ENCODE measurements at places on chromosomes 3 and 15. TPM values are rescaled to one million over a fixed set of nuclear protein-coding genes. Genes with fewer than 3 reads are reported as not detected.

- peaks cover 4% of the 10 kb centered on the region for H3K4me1 ChIP-seq
- H3K36me3 ChIP-seq: no peaks in the 10 kb centered on the region
- no peaks in the 10 kb centered on the region for H3K27me3 ChIP-seq
- no peak for DNase-seq
- H3K27ac ChIP-seq: no peak overlapping the region
Measured at GRCh38 chr3:157810924-157811718, 295.1 kb downstream of the SHOX2 start.

GRCh38 chr3:34419801-34420200 is 621.4 kb downstream of the PDCD6IP start:
- no peaks in the 10 kb centered on the region for H3K27me3 ChIP-seq
- H3K36me3 ChIP-seq: no peaks in the 10 kb centered on the region
- H3K4me3 ChIP-seq: no peak overlapping the region
- DNase-seq: peak; percentile 14
- H3K4me1 ChIP-seq: no peaks in the 10 kb centered on the region

The CACNA2D3 gene
- total RNA-seq: 1.4 TPM

The PARP15 gene
- total RNA-seq: 3.2 TPM

DNA sequence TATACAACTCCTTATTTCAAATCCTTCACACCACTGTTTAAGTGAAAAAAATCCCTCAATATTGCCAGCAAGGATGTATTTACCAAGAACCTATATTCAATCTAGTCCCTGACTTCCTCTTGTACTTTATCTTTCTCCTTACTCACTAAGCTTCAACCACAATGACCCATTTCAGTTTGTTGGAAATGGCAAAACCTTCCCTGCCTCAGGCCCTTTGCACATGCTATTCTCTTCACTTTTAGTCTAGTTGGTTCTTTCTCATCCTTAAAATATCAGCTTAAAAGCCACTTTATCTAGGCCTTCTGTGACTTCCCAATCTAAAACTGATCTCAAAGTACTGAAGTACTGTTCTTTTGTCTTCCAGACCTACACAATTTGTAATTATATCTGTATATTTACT is 81.3 kb upstream of the ACTC1 start:
- H3K27me3 ChIP-seq: no peaks in the 10 kb centered on the region
- H3K4me1 ChIP-seq: no peaks in the 10 kb centered on the region
- DNase-seq: no peak
- peaks cover 22% of the 10 kb centered on the region for H3K36me3 ChIP-seq
- H3K4me3 ChIP-seq: no peak overlapping the region

GRCh38 chr3:122427857-122428471 is 12.1 kb upstream of the WDR5B start:
- no peaks in the 10 kb centered on the region for H3K27me3 ChIP-seq
- DNase-seq: no peak
- peaks cover 32% of the 10 kb centered on the region for H3K36me3 ChIP-seq
- H3K27ac ChIP-seq: no peak overlapping the region
- no peak overlapping the region for H3K4me3 ChIP-seq
- no peaks in the 10 kb centered on the region for H3K4me1 ChIP-seq

DNA sequence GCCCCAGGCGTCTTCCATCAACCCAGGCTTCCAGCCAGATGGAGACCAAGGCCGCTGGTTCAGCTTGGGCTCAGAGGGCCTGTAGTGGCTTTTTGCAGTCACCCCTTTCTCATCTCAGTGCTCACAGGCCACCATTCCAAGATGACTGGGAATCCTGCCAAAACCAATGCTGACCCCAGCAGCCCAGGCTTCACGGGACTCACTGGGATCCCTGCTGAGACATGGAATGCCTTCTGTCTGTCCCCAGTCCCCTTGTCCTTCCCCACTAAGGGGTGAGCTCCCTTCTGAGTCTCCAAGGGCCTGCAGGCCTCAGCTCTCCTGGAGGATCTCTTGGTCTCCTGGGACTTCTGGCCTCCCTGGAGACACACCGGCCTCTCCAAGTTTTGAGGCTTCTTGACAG is 77.4 kb upstream of the SEC13 start:
- H3K4me1 ChIP-seq: no peaks in the 10 kb centered on the region
- peaks cover 2% of the 10 kb centered on the region for H3K27me3 ChIP-seq
- no peak overlapping the region for H3K27ac ChIP-seq
- no peaks in the 10 kb centered on the region for H3K36me3 ChIP-seq
- DNase-seq: peak; percentile 13

GRCh38 chr3:156718622-156719306 is 44.4 kb downstream of the TIPARP start:
- no peak overlapping the region for H3K4me3 ChIP-seq
- no peaks in the 10 kb centered on the region for H3K4me1 ChIP-seq
- no peak for DNase-seq
- no peak overlapping the region for H3K27ac ChIP-seq
- H3K36me3 ChIP-seq: no peaks in the 10 kb centered on the region

DNA sequence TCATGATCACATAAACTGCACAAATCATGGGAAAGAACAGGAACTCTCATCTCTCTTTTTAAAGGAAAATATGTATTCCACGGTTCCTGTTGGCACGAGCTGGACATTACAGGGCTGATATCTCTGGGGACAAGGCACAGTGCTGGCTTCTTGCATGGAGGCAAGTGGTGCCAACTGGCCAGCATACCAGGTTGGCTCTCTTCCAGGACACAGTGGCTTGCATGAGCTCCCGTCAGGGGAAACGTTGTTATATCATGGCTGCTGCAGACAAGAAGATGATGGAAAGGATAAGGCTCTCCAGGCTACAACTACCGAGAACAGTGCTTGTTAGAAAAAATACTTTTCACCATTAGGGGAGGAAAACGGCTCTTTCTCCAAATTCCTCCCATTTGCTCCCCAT is 283.9 kb downstream of the RORA start:
- no peak overlapping the region for H3K4me3 ChIP-seq
- H3K36me3 ChIP-seq: no peaks in the 10 kb centered on the region
- peak; percentile 68 for DNase-seq

DNA sequence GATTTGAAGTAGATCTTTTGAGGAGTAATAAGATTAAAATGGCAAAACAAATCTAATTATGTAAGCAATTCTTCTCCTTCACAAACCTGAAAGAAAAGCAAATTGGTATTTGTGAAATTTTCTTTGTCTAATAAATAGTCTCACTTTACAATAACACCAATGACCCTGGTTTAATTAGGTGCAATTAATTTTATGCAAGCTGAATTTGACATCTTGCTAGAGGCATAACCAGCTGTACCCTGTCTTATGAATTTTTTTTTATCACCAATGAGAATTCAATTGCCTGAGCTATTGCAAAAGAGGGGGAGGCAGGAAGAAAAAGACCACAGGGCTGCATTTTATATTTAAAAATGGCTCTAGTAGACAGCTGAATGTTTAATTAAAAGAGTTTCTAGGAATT is 113.5 kb upstream of the IL12A start:
- H3K4me3 ChIP-seq: no peak overlapping the region
- peaks cover 2% of the 10 kb centered on the region for H3K36me3 ChIP-seq
- H3K27ac ChIP-seq: no peak overlapping the region
- H3K27me3 ChIP-seq: no peaks in the 10 kb centered on the region
- no peaks in the 10 kb centered on the region for H3K4me1 ChIP-seq

The CORO2B gene
- 2.9 TPM for total RNA-seq

DNA sequence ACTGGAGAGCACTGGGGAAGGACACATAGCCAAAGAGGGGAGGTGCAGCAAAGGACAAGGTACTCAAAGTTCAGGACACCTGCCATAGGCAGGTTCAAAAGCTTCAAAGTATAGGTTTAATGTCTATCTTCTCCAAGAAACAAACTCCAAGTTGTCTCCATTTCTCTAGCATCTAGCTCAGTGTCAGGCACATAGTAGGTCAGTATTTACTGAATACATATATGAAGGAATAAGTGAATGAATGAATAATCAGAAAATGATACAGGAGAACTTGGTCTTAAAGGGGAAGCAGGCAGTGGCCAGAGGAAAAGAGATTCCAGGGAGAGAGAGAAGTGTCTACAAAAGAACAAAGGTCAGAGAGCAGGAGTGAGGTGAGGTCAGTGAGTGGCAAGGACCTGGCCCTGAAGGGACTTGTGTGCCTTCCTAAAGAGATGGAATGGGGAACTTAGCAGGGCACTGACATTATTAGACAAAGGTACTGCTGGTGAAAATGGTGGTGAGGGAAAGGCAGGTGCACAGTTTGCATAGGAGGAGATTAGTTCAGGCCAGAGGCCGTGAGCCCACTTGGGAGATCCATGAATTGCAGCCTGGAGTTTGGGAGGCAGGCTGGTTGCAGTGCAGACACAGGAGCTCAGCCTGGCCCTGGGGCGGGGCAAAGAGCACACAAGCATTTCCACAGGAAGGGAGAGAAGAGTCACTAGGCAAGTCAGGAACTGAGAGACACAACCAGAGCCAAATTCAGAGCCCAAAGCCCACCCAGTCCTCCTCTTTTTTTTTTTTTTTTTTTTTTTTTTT is 21.4 kb downstream of the TBC1D2B start:
- peak overlapping the region; percentile 78 for H3K27ac ChIP-seq
- no peaks in the 10 kb centered on the region for H3K27me3 ChIP-seq
- peak; percentile 53 for DNase-seq
- H3K4me1 ChIP-seq: peaks cover 56% of the 10 kb centered on the region

The TM4SF4 gene
- total RNA-seq: 0.09 TPM

DNA sequence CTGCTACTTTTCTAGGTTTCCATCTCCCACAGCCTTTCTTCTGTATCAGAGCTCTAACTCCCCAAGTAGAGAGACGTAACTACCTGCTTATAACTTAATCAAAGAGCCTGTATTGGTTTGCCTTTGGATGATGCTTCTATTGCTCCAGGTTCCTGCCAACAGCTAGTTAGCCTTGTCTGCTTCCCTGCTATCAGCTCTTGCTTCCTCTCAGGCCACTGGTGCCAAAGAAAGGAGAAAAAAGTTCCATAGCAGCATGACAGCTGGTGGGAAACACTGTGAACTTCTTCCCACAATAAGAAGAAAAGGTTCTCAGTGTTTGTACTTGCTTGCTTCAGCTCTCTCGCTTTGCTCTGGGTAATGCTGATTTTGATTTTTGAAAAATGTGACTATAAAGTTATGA is 206.6 kb downstream of the GBE1 start:
- no peak overlapping the region for H3K4me3 ChIP-seq
- H3K27me3 ChIP-seq: no peaks in the 10 kb centered on the region
- peaks cover 3% of the 10 kb centered on the region for H3K4me1 ChIP-seq
- H3K36me3 ChIP-seq: no peaks in the 10 kb centered on the region
- H3K27ac ChIP-seq: no peak overlapping the region

GRCh38 chr15:89851673-89852341 is 37.2 kb upstream of the ANPEP start:
- peaks cover 31% of the 10 kb centered on the region for H3K36me3 ChIP-seq
- DNase-seq: no peak
- H3K4me3 ChIP-seq: no peak overlapping the region

DNA sequence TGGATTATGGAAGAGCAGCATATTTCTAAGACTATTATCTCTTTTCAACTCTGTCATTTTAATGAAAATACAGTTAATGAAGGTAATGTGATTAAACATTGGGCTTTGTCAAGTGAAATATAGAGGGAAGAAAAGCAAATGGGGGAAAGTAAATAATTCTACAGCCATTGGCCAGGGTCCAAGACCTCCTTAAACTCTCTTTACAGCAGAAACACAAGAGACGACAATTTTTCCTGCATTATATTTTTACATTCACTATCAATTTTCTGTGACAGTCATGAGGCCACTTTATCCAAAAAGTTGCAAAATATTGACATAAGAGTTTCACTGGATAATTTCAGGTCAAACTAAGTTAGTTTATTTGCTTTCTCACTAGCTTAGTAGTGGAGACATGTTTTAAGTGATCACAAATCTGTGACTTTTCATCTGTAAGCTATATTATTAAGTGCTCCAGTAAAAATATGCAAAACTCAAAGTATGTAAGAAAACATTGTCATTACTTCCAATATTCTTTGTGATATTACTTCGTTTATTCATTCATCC is 385.9 kb upstream of the DPH6 start:
- no peak overlapping the region for H3K27ac ChIP-seq
- no peak overlapping the region for H3K4me3 ChIP-seq
- H3K36me3 ChIP-seq: no peaks in the 10 kb centered on the region
- H3K4me1 ChIP-seq: no peaks in the 10 kb centered on the region
- no peaks in the 10 kb centered on the region for H3K27me3 ChIP-seq
- DNase-seq: no peak

DNA sequence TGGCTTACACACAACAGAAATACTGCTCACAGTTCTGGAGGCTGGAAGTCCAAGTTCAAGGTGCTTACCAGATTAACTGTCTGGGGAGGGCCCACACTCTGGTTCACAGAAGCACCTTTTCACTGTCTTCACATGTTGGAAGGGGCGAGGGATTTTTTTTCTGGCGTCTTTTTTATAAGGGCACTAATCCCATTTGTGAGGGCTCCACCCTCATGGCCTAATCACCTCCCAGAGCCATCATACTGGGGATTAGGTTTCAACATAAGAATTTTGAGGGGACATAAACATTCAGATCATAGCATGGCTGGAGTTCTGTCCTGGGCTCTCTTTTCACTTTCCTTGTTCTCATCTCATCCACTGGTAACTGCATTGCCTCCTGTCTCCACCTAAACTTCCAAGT is 63.5 kb downstream of the IGF1R start:
- H3K4me1 ChIP-seq: peaks cover 29% of the 10 kb centered on the region
- no peak for DNase-seq
- no peak overlapping the region for H3K4me3 ChIP-seq
- H3K27ac ChIP-seq: no peak overlapping the region
- H3K36me3 ChIP-seq: peaks cover 27% of the 10 kb centered on the region

The IL20RB gene
- total RNA-seq: 0.84 TPM

GRCh38 chr3:36812240-36812639 is 47.9 kb upstream of the DCLK3 start:
- H3K4me3 ChIP-seq: no peak overlapping the region
- peaks cover 7% of the 10 kb centered on the region for H3K4me1 ChIP-seq
- no peak for DNase-seq
- H3K27me3 ChIP-seq: no peaks in the 10 kb centered on the region

DNA sequence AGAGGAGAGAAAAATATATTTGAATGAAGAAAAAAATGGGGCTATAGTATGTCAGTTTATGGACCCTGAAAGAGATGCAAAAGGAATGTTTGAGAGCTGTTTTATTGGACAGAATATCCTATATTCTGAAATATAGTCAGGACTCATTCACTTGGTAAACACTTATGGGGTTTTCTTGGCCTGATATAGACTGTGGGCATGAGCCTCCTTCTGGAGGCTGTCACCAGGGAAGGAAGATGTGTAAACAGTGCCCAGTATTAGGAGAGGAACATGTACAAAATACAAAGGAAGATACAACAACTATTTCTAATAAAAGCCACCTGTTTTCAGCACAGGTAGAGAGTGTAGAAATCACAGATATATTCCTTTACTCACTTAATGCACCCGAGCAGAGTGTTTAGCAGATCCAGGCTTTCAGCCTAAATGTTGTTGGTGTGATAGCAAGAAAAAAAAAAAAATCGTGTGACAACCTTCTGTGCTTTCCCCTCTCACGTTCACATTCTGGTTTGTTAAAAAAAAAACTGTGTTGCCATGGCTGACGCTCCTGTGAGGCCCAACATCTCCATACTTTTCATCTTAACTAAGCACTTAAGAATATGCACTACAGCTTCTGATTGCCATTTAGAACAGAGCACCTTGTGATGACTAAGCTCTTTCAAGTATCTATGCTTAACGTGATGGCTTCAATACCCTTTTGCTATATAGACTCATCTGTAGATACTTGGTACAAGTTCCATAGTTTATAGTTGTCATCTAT is 134.1 kb downstream of the MBNL1 start:
- no peaks in the 10 kb centered on the region for H3K27me3 ChIP-seq
- no peaks in the 10 kb centered on the region for H3K36me3 ChIP-seq
- no peak for DNase-seq
- H3K4me1 ChIP-seq: peaks cover 6% of the 10 kb centered on the region

The SST gene
- total RNA-seq: not detected

The GUCA1C gene
- not detected for total RNA-seq

Data from muscle of leg (tissue), 16 donors.